ENCODE measurements at places on chromosomes 1 and 21.

DNA sequence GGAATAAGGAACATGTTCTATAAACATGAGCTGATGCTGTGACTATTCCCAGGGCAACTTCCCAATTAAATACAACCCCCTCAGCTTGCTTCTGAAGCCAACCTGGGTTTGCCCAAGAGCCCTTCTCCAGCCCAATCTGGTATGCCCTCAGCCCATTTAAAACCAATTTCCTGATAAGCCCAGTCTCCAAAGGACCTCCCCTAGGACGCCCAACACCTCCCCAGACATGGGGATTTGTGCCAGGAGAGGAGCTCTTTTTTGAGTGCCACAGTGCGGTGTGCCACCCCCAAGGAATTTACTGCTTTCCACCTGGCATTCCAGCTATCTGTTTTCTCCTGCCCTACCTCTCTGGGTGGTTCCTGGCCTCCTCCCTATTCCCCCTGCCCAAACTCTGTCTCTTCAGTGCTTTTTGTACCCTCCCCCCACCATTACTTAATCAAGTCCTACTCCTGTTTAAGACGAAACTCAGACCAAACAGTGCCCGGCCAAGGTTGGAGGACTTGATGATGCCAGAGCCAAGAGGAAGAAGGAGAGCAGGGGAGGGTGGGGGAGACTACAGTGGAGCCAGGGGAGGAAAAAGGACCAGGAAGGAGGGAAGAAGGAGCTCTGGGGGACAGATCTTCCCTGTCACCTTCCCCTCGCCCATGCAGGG, 11.4 kb upstream of the EFNA1 start:
- DNase-seq: no peak

DNA sequence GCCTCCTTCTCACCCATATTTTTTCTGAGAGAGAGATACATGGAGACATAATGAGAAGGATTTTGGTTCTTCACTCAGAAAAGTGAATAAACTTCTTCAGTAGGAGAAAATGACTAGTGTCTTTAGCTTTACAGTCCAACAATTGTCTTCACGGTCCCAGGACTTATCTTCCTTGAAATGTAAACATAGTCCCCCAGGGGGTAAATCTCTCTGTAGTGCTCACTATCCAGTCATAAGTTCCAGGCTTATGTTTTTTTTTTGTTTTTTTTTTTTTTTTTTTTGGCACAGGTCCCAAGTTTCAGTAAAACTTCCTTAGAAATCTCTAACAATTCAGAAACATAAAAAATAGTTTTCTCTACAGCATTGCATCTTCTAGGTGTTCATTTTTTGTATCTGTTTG, 890.2 kb upstream of the B3GALT2 start:
- no peak for DNase-seq

GRCh38 chr21:44846224-44846484, 27.3 kb downstream of the PTTG1IP start:
- DNase-seq: no peak

DNA sequence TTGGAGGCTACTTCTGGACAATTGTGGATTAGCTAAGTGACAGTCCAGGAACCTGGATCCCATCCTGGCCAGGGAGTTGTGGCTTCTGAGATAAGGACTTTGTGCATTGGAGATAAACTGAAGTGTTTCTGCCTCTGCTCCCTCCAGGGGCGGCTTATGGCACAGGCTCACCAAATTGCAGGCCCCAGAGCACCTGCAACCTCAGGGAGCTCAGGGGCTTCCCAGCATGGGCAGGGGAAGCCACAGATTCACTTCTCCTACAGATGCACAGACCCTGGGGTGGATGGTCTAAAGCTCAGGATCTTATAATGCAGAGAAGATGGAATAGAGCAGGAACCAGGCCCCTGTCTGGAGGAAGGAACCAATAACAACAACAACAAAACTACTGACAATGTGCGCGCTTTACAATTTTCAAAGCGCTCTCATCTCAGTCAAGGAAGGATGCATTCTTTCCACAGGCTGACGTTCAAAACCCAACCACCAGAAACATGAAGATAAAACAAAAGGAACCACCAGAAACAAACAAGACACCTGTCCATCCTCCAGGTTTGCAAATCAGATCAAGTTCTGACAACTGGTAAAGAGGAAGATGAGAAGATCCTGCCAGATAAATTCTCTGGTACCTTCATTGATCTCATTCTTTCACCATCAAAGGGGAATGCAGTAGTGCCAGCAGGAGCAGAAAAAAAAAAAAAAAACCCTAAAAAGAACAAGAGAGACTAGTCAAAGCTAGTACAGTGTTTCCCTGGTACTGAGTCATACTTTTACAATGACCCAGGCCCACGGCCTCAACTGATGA, 121.0 kb upstream of the IRF2BP2 start:
- DNase-seq: no peak

DNA sequence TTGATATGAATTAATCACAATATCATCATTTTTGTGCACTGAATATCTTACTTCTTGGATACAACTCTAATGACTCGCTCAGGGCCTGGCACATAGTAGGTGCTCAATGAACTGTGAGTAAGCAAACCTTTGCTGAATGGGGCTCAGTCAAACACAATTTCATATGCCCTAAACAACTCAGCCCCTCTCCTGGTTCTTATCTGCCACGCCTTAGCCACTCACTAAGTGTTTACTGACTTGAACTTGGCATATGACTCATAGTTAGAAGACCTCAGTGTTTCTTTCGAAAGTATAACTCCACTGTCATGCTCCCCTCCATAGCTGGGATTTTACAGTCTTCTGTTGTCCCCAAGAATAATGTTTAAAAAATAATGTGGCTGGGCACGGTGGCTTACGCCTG, 4.8 kb upstream of the IFNLR1 start:
- DNase-seq: no peak

DNA sequence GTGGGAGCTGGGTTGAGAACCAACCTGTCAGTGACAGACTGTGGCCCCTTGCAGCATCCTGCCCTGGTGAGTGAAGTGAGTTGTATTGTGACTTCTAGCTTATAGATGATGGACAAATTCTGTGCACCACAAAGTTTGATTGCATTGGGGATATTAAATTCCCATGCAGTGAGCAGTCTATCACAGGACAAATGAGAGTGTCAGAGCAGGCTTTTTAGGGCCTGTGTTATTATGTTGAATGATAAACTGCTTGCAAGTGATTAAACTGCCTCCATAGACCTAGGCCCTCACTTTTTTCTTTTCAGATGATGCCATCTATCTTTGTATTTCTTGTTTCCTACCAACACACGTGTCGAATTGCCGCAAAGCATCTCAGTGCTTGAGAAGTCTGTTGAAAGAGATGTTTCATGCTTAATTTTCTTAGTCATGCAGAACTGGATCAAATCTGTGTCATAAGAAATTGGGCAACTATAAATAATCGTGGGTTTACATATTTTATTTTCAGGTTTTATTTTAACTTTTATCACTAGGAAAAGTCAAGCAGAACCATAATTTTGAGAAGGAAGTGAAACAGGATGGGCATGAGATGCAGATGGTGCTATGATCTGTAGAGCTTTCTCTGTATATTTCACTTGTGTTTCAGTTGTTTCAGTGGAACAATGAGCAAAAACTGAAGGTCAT, 199.2 kb downstream of the S1PR1 start:
- DNase-seq: no peak

DNA sequence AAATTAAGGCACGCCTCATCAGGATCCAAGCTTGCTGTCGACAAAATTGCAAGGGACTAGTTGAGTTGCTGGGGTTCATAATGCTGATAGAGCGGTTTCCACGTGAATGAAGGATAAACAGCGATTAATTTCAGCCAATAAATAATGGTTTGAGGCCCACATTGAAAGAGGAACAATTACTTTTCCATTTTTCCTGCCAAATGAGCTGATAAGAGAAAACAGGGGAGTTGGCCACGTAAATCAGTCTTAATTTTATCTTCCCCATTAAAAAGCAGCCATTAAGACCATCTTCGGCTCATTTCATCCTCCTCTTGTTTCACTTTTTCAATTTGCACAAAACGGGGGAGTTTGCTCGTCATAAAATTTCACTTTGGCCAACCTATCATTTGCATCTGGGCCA, 235.5 kb upstream of the RRP15 start:
- no peak for DNase-seq

All from D721Med (cell line).